ENCODE measurements at places on chromosomes 6 and 20. TPM values are rescaled to one million over a fixed set of nuclear protein-coding genes. Genes with fewer than 3 reads are reported as not detected.

DNA sequence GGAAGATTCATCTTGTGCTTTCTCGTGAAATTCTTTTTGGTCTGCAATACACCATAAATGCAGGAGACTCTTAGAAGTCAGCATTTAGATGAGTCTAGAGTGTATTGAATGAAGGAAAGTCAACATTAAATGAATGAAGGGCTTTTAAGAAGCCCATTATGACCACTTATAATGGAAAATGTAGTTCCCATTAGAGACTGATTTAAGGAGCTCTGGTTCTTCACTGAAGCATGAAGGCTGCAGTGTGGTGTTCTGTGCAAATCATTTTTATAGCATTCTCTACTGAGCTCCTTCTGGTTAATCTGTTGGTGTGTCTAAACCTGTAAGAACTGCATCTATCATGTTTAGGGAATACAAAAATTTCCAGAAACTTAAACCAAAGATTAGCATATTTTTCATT is 19.7 kb downstream of the NCOA7 start:
- H3K27ac ChIP-seq, result no peak overlapping the region
- H3K27me3 ChIP-seq, result no peaks in the 10 kb centered on the region
- no peaks in the 10 kb centered on the region for H3K4me1 ChIP-seq

GRCh38 chr6:73955800-73956199 is 259.8 kb downstream of the CD109 start:
- H3K36me3 ChIP-seq, result no peaks in the 10 kb centered on the region
- H3K4me1 ChIP-seq, result no peaks in the 10 kb centered on the region
- DNase-seq, result no peak
- no peak overlapping the region for H3K27ac ChIP-seq
- no peaks in the 10 kb centered on the region for H3K27me3 ChIP-seq
- no peak overlapping the region for H3K4me3 ChIP-seq

DNA sequence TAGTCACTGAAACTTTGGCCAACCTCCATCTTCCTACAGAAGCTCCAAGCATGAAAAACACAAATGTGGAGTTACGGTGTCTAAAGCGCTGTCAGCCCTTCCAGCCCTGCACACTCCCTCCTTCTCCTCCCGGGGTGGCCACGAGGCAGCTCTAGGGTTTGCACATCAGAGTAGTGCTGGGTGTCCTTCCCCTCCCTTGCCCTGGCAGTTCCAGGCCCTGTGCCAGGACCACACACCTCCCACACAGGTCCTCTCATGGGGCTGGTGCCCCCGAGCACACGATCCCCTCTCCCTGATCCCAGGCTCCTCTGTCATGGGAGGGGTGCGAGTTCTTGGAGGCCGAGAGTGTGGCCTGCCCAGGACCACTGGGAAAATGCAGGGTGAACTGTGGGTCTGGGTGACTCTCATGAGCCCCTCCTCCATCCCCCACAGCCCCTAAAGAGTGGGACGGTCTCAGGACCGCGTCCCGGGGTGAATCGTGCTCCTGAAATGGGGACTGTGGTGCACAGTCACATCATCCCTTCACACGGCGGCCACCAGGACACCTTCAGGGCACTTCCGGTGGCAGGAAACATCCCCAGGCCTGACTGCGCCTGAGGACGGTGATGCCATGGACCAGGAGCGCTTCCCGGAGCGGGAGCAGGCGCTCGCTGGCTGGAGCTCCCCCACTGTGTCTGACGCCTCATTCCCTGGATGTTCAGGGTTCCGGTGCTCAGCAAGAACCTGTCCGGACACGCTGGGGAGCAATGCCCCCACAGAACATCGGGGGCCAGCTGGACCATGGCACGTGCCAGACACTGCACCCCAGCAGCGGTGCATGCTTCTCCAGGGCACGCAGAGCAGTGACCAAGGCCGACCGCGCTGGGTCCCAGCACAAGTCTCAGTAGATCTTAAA is 42.8 kb upstream of the SLCO4A1 start:
- no peak for DNase-seq

- H3K27me3 ChIP-seq, result no peaks in the 10 kb centered on the region
- DNase-seq, result no peak
- H3K36me3 ChIP-seq, result no peaks in the 10 kb centered on the region
- no peak overlapping the region for H3K4me3 ChIP-seq
- H3K27ac ChIP-seq, result no peak overlapping the region
These were observed 29.5 kb upstream of the ELOVL5 start for GRCh38 chr6:53378208-53378607.

- H3K27me3 ChIP-seq, result no peaks in the 10 kb centered on the region
- no peaks in the 10 kb centered on the region for H3K36me3 ChIP-seq
- no peak for DNase-seq
- H3K4me1 ChIP-seq, result no peaks in the 10 kb centered on the region
- no peak overlapping the region for H3K27ac ChIP-seq
These were observed 84.4 kb downstream of the TFAP2A start for GRCh38 chr6:10330515-10330914.

GRCh38 chr6:56729719-56730118 is 87.0 kb upstream of the DST start:
- no peaks in the 10 kb centered on the region for H3K27me3 ChIP-seq
- H3K4me3 ChIP-seq, result no peak overlapping the region
- H3K27ac ChIP-seq, result no peak overlapping the region
- H3K4me1 ChIP-seq, result no peaks in the 10 kb centered on the region
- no peaks in the 10 kb centered on the region for H3K36me3 ChIP-seq
- DNase-seq, result no peak

DNA sequence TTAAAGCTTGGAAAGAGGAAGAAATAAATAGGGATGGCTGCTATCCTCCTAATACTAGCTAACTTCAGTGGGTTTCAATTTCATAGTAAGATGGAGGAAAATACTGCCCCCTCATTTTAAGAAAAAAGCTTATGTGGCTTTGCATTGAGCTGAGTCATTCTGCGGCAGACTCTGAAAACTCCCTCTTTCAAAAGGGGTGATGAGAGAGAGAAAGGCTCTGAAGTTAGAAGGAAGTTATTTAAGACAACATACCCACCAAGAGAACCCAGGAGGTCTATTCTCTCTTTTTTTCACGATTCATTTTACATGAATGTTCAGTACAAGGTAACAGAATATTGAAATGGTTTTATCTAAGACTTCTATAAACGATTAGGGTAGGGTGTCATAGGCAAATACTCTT is 4.5 kb downstream of the PRDM13 start:
- peaks cover 98% of the 10 kb centered on the region for H3K27me3 ChIP-seq
- H3K36me3 ChIP-seq, result no peaks in the 10 kb centered on the region
- H3K4me1 ChIP-seq, result peaks cover 10% of the 10 kb centered on the region
- H3K27ac ChIP-seq, result no peak overlapping the region
- no peak for DNase-seq
- H3K4me3 ChIP-seq, result no peak overlapping the region

DNA sequence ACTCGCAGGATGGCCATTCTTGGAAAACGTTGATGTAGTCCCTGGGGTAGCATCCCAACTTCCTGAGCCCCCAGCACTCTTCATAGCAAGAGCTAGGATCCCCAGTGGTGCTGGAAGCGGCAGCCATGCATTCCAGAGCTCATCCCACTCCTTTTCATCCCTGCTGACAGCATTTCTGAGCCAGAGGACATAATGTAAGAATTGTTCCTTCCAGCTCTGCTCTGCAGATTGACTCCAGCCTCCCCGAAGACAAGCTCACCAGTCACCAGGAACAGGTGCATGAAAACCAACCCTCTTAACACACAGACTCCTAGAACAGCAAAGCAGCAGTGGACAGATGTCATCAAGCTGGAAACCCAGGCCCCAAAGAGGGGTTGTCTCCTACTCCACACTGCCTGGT is 3.8 kb downstream of the SLC13A3 start:
- no peaks in the 10 kb centered on the region for H3K36me3 ChIP-seq
- H3K4me1 ChIP-seq, result no peaks in the 10 kb centered on the region
- no peak for DNase-seq
- H3K4me3 ChIP-seq, result no peak overlapping the region
- H3K27ac ChIP-seq, result no peak overlapping the region

DNA sequence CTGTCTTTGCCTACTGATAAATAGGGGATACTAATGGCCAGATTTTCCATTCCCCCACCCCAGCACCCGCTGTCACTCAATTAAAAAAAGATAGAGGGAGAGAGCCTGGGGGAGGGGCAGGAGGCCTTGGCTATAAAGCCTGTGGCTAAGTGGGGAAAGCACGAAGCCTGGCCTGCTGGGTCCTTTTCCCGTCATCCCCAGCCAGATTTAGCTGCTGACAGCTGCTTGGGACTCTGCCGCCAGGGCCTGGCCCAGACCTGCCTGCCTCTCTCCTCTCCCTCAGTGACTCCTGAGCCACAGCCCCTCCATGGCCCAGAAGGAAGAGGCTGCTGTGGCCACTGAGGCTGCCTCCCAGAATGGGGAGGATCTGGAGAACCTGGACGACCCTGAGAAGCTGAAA is at the start of gene APOBEC2:
Gene APOBEC2 (plus strand): TSS at position 162 of the 400 bp plus-strand sequence. CDS start 146 bp downstream, at position 308.
- no peaks in the 10 kb centered on the region for H3K27me3 ChIP-seq
- no peaks in the 10 kb centered on the region for H3K36me3 ChIP-seq

- no peak for DNase-seq
- H3K4me3 ChIP-seq, result no peak overlapping the region
- H3K27me3 ChIP-seq, result no peaks in the 10 kb centered on the region
- no peaks in the 10 kb centered on the region for H3K4me1 ChIP-seq
- H3K27ac ChIP-seq, result no peak overlapping the region
- no peaks in the 10 kb centered on the region for H3K36me3 ChIP-seq
These were observed 43.6 kb downstream of the FBXL4 start for GRCh38 chr6:98904096-98904495.

- H3K4me3 ChIP-seq, result peak overlapping the region; percentile 91
- peaks cover 9% of the 10 kb centered on the region for H3K4me1 ChIP-seq
- no peaks in the 10 kb centered on the region for H3K27me3 ChIP-seq
- DNase-seq, result no peak
These were observed 1.3 kb upstream of the RING1 start for GRCh38 chr6:33206864-33207551.

DNA sequence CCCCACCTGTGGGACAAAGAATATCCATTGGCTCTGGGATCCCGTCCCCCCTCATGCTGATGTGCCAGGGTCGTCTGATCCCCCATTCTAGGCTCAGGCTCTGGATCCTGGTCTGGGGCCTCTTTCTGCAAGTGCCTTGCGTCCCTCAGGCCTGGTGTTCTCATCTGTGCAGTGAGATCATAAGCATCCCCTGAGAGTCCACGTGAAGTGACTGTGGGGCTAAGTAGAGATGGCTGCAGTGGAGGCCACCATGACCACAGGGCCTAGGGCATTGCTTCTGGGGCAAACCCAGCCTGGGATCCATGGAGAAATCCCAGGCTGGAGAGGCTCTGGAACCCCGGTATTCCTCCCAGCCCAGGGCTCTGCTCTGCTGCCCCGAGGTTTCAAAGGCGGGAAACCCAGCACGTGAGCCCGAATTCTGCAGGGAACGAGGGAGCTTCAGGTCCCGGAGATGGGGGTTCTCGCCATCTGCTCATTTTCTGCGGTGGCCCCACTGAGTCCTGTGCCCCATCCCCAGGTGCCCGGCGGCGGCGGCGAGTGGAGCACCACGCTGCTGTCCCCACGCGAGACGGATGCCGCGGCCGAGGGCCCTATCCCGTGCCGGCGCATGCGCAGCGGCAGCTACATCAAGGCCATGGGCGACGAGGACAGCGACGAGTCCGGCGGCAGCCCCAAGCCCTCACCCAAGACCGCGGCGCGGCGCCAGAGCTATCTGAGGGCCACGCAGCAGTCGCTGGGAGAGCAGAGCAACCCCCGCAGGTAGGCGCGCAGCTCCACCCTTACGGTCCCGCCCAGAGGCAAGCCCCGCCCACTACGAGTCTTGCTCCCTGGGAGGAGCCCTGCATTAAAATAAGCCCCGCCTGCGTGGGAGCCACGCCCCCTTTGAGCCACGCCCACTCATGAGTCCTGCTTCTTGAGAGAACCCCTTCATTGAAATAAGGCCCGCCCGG is 105.5 kb upstream of the MYL9 start:
- no peaks in the 10 kb centered on the region for H3K4me1 ChIP-seq
- no peaks in the 10 kb centered on the region for H3K27me3 ChIP-seq
- H3K4me3 ChIP-seq, result peak overlapping the region; percentile 50
- H3K36me3 ChIP-seq, result no peaks in the 10 kb centered on the region
- DNase-seq, result peak; percentile 76

- H3K27me3 ChIP-seq, result no peaks in the 10 kb centered on the region
- H3K27ac ChIP-seq, result no peak overlapping the region
- no peak overlapping the region for H3K4me3 ChIP-seq
- DNase-seq, result no peak
These were observed 12.2 kb upstream of the VNN1 start for GRCh38 chr6:132725947-132726607.

DNA sequence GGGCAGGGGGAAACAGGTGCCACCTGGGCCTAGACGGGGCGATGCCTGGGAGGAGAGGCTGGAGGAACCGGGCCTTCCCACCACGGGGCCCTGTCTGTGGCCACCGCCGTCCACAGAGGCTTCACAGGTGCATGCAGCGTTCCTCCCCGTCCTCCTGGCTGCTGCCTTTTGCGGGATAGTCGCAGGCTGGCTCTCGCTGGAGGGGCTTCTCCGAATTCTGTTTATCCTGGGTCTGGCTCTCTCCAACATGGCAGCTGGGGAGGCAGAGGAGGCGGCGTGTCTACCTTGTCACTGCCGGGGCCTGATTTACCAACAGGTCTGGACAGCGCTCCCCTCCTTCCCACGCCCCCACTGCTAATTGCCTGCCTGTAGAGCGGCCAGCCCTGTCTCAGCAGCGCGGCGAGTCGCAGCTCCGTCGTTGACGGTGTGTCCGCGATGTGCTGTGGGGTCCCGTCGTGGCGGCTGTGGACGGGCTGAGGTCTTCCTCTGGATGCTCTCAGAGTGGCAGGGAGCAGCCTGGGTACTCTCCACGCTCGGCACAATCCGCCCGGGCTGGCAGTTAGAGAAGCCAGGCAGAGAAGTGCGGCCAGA is 262.9 kb downstream of the TAF4 start:
- H3K27me3 ChIP-seq, result peaks cover 3% of the 10 kb centered on the region
- no peaks in the 10 kb centered on the region for H3K4me1 ChIP-seq
- H3K27ac ChIP-seq, result no peak overlapping the region
- no peaks in the 10 kb centered on the region for H3K36me3 ChIP-seq
- no peak overlapping the region for H3K4me3 ChIP-seq
- no peak for DNase-seq

Gene GSTA1
- total RNA-seq, result not detected

Gene TSHZ2
- total RNA-seq, result 31.7 TPM

Gene PPP1R14C
- 5.6 TPM for total RNA-seq

Gene ANGPT4
- 18.4 TPM for total RNA-seq

Gene TSPO2
- not detected for total RNA-seq
